T-helper 17 cell (primary cell): ENCODE measurements at places on chromosomes 13 and 19.

GRCh38 chr13:52454459-52454819, 839 bp upstream of the CKAP2 start:
- DNase-seq: peak; percentile 10

GRCh38 chr13:41178040-41178439, 16.3 kb downstream of the KBTBD7 start:
- no peak for DNase-seq

GRCh38 chr13:84569366-84569765, 687.1 kb upstream of the SLITRK1 start:
- no peak for DNase-seq

DNA sequence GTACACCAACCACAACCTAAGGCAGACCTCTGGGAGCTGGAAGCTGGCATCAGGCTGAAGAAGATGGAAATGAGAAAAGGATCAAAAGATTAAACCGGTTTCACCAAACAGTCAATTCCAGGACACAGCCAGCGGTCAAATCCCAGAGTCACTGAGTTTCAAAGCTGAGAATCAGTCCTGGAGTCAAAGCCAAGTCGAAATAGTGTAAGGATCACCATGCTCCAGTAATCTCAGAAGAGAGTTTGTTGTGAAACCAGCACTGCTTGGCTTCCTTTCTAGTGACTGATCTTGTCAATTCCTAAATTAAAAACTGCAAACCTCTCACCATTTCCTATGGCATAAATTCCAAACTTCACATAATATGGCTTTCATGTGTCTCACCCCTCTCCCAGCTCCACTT, 198.8 kb downstream of the GPC6 start:
- DNase-seq: no peak

- no peak for DNase-seq
Observed at GRCh38 chr13:78015782-78016181, 97.2 kb upstream of the EDNRB start.

DNA sequence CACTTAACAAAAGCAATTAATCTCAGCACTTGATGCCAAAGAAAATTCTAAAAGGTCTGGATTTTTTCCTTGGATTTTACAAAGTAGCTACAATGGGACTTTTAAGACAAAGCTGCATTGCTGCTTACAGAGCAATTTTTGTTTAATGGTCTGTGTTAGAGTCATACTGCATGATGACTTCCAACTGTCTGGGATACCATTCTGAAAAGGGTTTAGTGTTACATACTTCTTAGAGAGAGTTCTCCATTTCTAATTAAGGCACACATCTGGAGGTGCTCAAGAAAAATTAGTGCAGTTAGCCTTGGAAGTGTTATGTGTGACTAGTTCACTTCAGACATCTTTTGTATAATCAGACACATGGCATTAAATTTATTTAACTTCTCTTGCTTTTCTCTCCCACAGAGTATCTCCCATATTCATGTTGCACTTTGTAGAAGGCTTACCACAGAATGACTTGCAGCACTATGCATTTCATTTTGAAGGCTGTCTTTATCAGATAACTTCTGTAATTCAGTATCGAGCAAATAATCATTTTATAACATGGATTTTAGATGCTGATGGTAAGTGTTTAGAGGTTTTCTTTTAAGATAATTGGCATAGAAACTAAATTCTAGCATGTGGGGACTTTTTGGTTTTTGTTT, 35.1 kb downstream of the USPL1 start:
- DNase-seq: no peak

DNA sequence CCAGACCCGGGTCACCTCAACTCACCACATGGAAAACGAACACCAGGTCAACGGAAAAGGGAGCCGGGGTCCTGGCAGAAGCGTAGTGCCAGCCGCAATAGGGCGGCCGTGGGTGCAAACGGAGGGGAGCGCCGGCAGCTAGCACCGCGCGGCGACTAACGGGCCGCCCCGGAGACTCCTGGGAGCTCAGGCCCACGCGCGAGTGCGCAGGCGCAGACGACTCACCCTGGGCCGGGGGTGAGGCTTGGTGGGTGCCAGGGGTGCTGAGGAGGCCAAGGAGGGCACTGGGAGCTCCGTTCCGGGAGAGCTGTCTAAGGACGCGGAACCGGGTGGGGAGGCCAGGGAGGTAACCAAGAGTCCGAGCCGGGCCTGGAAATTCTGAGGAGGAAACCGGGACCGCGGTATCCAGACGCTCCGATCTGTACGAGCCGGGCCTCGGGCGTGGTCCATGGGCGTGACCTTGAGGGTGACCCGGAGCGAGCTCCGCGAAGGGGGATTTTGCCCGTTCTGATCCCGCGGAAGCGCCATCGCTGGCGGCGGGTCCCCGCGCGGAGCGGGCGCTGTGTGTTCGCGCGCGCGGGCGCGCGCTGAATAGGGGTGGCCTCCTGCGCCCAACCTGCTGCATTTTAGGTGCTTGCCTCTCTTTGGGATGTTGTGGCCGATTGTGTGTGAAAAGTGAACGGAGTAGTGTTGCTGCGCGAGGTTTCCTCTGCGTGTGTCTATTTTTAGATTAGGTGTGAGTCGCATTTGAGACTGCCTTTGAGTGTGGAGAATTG, at the start of gene ZNF382:
TSS of gene ZNF382 (plus strand) at position 213 of the 776 bp plus-strand sequence. CDS start 4,602 bp downstream, outside the sequence.
- DNase-seq: peak; percentile 76

- no peak for DNase-seq
Observed at GRCh38 chr13:52104624-52105023, 24.2 kb downstream of the NEK5 start.

DNA sequence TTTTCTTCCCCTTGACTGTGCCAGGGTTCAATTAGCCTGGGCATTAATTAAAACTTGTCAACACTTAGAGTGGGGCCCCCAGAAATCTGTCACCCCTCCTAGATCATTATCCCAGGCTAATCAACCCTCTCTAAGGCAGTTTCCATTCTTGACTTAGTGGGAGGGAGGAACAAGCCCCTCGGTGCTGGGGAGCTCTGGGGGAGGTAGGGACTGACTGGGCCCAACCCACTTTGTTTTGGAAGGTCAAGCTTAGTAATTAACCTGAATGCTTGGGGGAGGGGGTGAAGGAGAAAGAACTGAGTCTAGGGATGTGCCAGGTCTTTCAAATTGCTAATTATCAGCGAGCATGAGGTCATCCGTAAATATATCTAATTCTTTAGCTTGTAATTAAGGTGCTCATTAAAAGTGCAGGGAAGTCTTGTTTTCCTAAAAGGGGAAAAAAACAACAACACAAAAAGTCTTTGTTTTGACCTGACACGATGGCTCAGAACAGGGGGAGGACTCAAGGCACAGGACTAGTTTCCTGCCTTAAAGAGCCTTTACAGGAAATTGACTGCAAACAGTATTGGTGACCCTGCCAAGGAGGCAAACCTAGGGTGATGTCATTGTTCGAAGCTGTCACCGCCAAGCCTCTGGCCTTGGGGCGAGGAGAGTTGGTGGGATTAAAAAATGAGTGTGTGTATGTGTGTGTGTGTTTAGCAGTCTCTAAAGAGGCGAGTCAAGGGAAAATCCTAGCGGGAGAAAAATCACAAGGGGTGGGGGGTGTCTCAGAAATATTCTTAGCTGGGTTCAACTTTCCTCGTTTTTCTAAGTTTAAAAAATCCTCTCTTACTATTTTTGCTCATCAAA, 19.4 kb downstream of the ACTN4 start:
- no peak for DNase-seq

- no peak for DNase-seq
Observed at GRCh38 chr13:67123165-67123564, 107.0 kb downstream of the PCDH9 start.

DNA sequence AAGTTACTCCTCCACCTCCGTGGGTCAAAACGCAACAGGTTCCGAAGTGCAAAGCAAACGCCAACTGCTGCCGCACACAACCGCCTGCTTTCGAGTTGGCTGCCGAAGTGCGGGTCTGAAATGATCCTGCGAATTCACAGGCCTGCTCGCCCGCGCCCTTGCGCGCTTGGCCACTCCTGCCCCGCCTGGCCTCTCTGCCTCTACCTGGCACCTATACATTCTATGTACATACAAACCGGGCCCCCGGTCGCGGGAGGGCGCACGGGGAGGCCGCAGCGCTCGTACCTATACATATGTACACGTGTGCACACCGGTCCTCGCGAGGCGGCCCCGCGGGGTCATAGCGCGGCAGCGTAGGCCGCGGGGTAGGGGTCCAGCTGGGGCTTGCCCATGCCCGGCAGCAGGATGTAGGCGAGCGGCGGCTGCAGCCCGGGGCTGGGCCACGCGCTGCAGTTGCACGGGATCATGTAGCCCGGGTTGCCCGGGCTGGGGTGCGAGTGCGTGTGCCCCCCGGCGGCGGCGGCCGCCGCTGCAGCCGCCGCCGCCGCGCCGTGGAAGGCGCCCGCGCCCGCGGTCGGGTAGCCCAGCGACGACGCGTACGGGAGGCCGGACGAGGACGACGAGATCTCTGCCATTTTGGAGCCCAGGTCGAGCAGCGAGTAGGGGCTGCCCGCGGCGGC, 1.3 kb downstream of the SOX21 start:
- no peak for DNase-seq

DNA sequence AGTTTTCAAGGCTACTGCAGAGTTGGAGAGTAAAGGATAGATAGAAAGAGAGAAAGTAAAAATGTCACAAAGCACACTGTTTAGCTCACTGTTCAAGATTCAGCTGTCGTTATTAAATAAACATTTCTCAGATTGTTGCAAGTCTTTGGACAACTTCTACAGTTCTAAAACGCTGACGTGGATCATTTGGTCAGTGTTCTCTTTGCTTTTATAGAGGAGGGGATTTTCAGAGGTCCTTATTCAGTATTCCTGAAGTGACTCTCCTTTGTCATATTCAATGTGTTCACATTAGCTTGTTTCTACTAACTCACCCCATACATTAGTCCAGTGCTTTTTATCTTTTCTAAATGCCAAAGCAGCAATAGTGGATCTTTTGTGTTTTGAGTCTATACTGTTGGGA, 154.7 kb upstream of the ARGLU1 start:
- DNase-seq: no peak

GRCh38 chr13:106599875-106600797, 32.2 kb upstream of the ARGLU1 start:
- no peak for DNase-seq

- DNase-seq: peak; percentile 23
Observed at GRCh38 chr19:14433554-14434501, 722 bp downstream of the PKN1 start.

DNA sequence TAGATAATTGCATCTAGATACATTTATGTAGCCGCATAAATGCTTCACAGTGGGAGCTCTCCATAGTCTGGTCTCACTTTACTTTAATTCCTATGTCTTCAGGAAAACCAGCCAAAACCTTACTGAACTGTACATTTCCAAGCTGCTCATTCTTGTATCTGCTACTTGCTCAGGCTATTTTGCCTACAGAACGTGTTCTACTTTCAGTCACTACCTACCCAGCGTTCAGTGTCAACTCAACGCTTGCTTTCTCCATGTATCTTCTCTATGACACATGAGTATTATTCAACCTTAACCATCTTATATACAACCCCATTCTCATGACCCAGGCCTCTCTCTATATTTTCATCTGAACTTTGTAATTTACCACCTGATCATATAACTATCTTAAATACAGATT, 101.9 kb downstream of the KLF12 start:
- DNase-seq: no peak

DNA sequence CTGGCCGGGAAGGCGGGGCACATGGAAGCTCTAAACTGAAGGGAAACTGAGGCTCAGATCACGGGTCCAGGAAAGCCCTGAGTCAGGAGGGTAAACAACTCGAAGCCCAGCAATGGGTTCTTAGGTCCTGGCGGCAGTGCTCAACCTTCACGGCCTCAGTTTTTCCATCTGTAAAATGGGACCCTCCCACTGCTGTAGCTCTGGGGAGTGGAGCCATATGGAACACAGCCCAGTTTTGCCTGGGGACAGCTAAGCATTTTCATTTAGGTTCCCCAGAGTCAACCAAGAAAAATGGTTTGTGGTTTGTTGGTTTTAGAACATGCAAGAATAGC, 30.4 kb downstream of the CEBPG start:
- DNase-seq: no peak

DNA sequence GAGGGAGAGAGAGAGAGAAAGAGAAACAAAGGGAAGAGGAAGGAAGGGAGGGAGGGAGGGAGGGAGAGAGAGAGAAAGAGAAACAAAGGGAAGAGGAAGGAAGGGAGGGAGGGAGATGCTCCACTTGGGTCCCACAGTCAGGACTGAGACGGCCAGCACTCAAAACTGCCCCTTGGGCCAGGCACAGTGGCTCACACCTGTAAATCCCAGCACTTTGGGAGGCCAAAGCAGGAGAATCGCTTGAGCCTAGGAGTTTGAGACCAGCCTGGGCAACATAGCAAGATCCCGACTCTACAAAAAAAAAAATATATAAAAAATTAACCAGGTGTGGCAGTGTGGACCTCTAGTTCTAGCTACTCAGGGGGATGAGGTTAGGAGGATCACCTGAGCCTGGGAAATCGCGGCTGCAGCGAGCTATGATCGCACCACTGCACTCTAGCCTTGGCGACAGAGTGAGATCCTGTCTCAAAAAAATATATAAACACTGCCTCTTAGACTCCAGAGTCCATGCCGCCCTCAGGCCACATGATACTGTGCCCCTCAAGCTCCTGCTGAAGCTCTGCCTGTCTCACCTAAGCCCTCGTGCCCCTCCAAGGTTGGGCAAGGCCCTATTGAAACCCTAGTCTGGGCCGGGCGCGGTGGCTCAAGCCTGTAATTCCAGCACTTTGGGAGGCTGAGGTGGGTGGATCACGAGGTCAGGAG, 8.4 kb downstream of the ARRDC2 start:
- DNase-seq: no peak

DNA sequence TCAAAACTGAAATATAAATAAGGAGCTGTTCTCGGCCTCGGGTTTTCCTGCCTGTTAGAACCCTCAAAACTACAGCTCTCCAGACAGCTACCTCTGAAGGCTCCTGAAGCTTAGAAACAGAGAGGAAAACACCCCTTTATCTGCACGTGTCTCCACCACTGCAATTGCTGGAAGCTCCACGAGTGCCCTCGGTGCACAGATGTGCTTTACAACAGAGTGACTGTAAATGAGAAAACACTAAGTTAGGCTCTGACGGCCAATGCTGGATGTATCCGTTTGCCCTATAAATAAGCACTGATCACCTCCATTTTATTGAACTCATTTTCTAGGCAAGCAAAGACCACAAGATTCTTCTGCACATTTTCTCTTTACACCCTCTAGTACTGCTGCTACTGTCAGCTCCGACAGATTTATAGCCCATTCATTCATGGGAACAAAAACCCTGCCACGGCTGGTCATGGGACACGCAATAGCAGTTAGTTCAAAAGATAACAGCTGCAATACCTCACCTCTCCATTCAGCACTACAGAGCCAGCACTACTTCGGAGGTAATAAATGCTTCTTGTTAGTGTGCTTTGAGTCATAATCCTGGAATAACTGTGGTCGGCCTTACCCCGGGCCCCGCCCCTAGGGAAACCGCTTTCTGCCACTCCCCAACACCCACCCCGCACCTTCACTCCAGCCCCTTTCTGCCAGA, 241.1 kb upstream of the ZNF507 start:
- no peak for DNase-seq

DNA sequence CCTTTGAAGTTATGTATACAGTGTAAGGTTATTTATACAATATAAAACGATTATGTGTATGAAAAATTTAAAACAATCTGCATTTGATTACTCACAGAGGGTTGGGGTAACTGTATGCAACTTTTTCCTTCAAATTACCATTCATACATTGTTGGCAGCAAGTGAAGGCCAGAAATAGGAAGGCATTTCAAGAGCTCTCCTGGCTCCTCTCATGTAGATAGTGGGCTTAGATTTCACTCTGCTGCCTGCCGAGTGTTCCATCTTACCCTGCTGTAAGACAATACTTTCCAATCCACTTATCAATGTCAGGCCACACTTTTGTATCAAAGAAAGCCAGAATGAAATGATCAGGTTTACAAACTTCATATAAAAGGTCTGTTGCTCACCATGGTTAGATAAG, 245.2 kb downstream of the DNAJC15 start:
- no peak for DNase-seq
